Left ventricle myocardium inferior (tissue), 1 donor: ENCODE measurements at places on chromosomes 16 and 17.

- no peak for DNase-seq
Measured at GRCh38 chr17:16442141-16442540, 26.8 kb downstream of the TRPV2 start.

GRCh38 chr17:75922963-75923874 is 17.6 kb downstream of the FBF1 start:
- no peak for DNase-seq

- no peak for DNase-seq
Measured at GRCh38 chr17:7215136-7215638, 4.4 kb downstream of the DLG4 start.

- no peak for DNase-seq
Measured at GRCh38 chr17:81095383-81095762, 60.4 kb downstream of the BAIAP2 start.

GRCh38 chr16:30641378-30641982 is 9.3 kb upstream of the PRR14 start:
- DNase-seq, result no peak

DNA sequence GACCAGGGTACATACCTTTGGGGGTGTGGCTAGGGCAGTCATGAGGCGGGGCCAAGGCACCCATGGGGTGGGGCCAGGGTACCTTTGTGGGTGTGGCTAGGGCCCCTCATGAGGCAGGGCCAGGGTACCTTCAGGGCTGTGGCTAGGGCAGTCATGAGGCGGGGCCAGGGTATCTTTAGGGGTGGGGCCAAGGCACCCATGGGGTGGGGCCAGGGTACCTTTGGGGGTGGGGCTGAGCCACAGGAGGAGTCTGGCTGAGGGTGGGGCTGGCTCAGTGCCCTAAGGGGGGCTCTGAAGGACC is 3.5 kb downstream of the GNG13 start:
- DNase-seq, result no peak

DNA sequence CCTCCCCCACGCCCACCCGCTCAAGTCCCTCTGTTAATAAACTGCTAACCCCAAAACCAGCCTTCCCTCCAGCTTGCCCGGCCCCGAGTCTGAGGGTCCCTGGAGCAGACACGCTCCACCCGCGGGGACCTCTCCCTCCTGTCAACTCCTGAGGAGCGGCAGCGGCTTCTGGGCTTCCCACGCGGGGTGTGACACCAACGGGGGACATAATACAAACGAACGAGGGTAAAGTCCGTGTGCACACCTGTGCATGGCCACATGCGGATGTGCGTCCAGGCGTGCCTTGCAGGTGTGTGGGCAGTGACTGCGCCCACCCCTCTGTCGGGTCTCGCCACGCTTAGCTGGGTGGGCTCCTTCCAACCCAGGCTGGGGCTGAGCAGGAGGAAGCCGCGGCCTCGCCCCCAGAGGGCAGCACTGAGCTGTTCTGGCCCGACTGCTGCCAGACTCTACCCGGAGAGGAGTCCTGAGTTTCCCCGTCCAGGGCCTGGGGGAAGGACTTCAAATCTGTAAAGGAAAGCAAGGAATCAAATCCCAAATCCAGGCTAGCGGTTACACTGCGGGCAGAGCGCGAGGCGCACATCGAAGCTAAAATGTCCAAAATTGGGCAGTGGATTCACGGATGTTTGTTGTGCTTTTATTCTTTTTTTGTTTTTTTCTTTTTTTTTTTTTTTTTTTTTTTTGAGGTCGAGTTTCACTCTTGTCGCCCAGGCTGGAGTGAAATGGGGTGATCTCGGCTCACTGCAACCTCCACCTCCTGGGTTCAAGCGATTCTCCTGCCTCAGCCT is 24.2 kb upstream of the KRT17 start:
- DNase-seq, result peak; percentile 84

DNA sequence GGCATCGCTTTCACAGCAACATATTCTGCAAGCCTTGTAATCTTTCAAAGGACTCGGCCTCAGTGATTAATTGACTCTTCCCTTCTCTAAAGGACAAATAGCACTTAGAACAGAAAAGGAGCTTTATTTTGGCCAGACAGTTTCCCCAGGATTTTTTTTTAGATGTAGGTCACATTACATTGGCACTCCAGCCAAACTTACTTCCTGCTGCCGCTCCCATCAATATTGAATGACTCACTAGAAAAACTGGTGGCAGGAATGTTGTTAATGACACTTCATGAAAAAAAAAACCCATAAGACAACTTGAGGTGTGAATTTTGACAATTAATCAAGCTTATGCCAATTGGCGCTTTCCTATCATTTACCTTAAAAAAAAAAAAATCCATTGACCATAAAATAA is 432.6 kb downstream of the TOX3 start:
- no peak for DNase-seq

- no peak for DNase-seq
Measured at GRCh38 chr17:71417142-71417541, 703.7 kb upstream of the SOX9 start.

DNA sequence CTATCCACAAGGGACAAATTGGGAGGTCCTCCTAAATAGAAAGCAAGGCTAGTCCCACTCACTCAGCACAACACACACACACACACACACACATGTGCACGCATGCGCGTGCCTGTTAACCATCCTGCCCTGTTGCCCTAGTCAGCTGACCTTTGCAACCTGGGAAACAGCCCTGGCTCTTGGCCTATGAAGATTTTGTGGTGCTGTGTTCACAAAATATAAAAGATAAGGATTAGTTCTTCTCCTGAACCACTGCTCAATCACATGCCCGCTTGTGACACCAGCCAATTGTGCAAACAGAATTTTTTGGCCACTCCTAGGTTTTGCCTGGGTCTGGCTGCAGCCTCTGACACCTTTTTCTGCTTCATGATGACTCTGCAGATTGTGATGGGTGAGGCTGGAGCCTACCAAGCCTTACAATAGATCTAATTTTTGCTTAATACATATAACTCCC is 3.3 kb upstream of the CES1 start:
- DNase-seq, result no peak

- DNase-seq, result no peak
Measured at GRCh38 chr17:82677353-82677925, 21.1 kb downstream of the RAB40B start.

DNA sequence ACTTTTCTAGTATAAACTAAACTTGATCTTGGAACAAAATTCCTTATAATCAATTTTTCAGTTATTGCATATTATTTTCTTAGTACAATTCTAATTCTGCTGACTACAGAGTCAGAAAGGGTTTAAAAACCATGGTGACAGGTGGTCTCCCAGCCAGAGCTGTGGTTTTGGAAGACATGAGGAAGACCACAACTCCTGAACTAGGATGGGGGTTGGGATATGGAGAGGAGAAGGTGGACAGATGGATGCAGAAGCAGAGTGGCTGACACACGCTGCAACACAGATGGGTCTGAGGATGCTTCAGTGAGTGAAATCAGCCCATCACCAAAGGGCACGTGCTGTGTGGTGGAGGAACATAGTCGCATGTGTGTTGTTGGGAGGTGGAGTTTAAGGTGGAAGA is 187.7 kb downstream of the LGALS9B start:
- no peak for DNase-seq

DNA sequence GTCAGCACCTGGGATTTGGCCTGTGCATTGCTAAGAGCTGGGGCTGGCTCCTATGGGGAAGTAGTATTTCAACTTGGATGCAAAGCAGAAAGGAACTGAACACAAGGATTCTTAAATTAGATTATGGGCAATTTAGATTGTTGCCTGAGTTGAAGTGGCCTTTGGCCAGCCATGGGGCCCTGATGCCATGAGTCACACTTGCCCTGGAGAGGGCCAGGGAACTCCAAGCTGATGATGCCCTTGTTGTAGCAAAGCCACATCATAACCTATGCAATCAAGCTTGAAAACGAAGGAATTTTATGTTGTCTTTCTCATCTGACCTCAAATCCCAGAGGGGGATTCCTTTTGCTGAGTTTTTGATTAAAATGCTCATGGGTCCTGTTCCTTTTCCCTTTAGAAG is 3.9 kb upstream of the SPATA32 start:
- no peak for DNase-seq

- DNase-seq, result peak; percentile 77
Measured at GRCh38 chr16:85659805-85660511, 28.8 kb downstream of the GINS2 start.

DNA sequence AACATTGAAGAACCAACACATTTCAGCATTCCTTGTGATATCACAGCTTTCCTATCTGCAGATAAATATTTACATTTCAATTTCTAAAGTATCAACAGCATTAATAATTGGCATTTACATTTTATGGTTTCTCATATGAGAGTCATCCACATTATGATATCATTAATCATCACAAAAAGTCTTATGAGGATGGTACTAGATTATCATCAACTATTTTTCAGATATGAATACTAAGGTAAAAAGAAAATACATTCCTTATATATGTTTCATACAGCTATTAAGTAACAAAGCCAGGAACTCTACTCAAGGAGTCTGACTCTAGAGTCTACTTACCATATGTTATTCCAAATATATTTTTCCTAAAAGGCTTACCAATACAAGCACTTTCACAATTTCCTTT is 40.7 kb downstream of the ABCA5 start:
- no peak for DNase-seq

GRCh38 chr16:12228602-12229499 is 252.3 kb downstream of the SNX29 start:
- DNase-seq, result peak; percentile 44

- DNase-seq, result no peak
Measured at GRCh38 chr16:23668873-23669272, 9.8 kb upstream of the PLK1 start.

DNA sequence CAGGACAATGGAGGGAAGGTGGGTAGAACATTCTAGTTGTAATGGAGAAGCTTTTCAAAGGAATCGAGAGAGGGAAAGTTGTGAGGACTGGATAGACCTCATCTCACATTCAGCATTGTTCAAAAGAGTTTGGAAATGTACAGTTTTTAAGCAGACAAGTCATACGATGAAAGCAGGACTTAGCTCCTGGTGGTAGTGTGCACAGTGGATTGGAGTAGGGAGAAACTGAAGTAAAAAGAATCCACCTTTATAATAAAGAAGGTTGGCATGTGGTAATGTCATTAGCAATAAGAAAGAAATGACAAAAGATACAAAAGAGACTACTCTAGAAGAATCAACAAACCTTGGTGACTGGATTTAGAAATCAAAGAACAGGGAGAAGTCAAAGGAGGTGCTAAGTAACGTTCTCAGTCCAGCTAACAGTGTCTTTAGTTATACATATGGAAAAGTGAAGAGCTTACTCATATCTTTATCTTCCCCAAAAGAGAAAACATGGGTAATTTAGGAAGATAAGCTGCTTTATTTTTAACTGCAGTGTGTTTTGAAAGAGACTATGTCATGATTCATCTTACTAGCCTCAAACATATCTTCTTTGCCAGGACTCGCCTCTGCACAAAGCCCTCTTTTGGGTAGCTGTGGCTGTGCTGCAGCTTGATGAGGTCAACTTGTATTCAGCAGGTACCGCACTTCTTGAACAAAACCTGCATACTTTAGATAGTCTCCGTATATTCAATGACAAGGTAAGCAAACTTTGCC is 18.7 kb upstream of the EVI2A start:
- DNase-seq, result no peak

DNA sequence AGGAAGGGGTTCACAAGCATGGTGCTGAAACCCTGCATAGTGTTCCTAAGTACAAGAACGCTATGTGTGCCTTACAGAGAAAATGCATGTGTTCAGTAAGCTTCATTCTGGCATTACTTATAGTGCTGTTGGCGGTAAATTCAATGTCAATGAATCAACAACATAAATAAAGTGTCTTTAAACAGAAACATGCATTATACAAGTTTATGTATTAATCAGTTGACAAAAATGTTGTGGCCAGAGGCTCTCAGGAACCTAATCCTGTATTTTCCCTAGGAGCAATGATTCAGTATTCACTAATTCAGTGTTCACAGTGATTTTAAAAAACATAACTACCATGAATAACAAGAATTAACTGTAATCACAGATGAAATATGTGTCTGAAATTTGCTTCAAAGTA is 47.1 kb upstream of the MYOCD start:
- no peak for DNase-seq

DNA sequence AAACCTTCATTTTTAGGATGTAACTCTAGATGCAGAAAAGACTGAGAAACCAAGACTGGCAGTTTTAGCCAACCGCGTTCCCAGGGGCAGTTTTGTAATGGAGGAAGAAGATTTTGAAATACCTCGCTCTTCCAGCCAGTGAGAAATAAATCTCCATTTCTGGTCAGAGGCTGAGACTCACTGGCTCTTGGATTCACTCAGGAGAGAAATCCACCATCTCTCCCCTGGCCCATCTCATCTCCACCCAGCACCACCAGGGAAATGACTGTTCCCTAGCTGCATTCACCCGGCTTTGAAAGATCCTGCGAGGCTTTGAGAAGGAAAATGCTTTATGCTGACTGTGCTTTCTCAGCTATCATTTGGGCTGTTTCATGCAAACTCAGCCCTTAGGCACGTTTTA is 185.2 kb downstream of the SOX9 start:
- peak; percentile 33 for DNase-seq
